Astrocyte of the spinal cord (primary cell): ENCODE measurements at places on chromosomes 4 and X.

DNA sequence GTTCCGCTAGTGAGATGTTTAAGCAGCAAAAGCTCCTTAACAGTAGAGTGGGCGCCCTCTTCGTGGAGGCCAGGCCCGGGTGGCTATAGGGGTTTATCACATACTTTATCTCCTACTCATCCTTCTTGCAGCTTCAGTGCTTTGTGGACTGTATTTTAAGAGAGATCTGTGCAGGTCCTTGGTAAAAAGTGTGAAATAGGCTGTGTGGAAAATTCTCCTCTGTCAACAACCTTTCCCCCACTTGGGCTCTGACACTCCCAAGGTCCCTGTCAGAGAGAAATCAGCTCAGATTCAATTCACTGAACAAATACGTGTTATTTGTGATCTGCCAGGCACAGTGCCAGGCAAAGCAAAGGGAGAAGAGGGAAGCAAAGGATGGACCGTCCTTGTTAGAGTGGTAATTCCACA, 214.3 kb upstream of the PPARGC1A start:
- DNase-seq = peak; percentile 47

DNA sequence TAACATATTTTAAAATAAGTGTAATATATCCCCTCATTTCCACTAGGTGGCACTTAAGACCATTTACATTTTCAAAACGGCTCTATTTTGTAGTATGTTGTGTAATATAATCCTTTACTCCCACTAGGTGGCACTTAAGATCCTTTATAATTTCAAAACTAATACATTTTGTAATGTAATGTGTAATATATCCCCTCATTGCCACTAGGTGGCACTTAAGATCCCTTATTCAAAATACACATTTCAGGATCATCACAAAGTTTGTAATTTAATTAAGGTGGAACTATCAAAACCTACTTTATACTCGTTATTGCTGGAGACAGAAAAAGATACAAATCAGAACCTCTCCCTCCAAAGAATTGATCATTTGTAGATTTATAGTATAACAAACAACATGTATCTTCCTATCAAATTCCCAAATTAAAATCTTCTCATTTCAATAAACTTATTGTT, 132.5 kb downstream of the ARHGAP6 start:
- peak; percentile 88 for DNase-seq

DNA sequence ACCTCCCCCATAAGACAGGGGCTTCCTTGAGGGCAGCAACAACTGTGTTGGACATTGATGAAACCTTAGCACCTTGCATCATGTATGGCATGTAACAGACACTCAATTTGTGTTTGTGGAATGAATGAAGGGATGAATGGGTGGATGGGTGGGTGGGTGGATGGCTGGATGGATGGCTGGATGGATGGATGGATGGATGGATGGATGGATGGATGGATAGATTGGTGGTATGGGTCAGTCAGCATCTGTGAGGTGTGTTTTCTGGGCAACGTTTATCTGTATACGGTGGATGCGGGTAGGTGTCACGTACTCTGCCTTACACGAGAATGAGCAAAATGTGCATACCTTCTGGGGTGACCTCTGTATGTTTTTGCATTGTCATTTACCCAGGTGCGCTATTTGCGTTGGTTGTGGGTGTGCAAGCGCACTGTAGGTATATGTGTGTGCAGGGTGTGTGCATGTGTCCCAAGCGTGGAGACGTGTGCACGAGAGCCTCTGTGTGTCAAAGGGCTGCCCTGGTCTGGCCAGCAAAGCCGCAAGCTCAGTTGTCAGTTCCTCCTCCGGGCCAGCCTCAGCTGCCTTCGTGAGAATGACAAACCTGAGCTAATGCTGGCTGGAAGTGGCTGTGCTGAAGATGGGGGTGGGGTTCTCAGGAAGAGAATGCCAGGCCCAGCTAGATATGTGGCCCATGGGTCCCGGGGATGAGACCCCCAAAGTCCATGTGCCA, 26.5 kb downstream of the ELF4 start:
- no peak for DNase-seq

GRCh38 chr4:144355811-144356757, 215.6 kb upstream of the GYPA start:
- DNase-seq = peak; percentile 99

DNA sequence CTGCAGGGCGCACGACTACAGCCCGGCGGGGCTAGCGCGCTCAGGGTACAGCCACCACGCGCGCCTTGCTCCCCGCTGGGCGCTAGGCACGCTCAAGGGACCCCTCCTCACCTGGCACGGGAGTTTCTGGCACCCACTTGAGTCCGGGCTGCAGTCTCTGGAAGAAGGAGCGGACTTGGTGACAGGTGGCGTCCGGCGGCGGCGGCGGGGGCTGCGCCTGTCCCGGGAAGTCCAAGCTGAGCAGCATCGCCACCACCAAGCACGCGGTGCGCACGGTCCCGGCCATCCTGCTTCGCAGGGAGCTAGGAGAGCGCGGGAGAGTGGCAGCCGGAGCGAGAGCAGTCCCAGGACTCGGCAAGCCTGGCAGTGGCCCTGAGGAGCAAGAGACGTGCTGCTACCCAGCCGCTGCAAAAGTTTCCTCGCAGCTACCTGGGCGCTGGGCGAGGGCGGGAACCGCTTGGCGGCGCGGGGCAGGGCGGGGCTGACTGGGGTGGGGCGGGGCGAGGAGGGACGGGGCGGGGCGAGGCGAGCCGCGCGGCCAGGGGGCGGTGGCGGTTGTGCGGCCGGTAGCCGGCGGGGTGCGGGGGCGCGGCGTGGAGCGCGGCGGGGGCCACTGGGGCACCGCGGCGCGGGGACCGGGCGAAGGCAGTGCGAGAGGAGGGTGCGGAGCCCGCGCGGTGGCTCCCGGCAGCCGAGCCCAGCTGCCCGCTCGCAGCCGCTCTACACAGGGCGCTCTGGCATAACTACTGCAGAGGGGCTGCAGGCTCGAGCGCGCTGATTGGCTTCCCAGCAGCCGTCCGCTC, at the start of gene GPC3:
Gene GPC3, minus strand, starts transcription at position 431 of the 803 bp plus-strand sequence.
- peak; percentile 10 for DNase-seq

DNA sequence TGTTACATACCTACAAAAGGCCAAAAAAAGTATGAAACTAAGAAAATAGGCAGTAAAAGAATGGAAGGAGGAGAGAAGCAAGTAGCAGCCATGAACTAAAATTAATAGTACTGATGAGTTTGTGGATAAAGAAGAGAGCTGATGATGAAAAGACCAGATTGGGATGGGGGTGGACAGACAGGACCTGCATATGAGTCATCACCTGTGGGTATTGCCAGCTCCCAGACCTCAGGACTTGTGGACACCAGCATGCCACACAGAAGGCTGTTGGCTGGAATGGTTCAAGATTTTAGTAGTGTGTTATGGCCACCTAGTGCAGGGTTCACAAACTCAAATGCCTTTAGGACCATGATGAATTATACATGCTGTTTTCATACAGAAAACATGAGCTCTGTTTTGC, 58.9 kb downstream of the ARX start:
- peak; percentile 9 for DNase-seq

DNA sequence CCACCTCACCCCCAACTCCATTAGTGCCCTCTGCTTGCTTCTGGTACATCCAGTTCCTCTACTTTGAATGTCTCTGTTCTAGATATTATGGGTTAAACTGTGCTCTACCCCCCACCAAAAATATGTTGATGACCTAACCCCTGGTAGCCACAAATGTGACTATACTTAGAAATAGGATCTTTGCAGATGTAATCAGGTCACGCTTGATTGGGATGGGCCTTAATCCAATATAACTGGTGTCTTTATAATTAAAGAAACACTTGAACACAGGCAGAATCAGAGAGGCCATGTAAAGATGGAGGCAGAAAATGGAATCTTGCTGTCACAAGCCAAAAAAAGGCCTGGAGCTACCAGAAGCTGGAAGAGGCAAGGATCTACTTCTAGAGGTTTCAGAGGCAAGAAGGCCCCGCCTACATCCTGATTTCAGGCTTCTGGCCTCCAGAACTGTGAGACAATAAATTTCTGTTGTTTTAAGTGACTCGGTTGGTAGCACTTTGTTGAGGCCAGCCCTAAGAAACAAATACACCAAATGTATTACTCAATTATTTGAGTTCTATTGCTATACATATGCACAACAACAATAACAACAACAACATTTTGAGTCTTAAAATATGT, 220.0 kb downstream of the PPP3CA start:
- peak; percentile 24 for DNase-seq
